ENCODE measurements at places on chromosomes 5 and 9.

DNA sequence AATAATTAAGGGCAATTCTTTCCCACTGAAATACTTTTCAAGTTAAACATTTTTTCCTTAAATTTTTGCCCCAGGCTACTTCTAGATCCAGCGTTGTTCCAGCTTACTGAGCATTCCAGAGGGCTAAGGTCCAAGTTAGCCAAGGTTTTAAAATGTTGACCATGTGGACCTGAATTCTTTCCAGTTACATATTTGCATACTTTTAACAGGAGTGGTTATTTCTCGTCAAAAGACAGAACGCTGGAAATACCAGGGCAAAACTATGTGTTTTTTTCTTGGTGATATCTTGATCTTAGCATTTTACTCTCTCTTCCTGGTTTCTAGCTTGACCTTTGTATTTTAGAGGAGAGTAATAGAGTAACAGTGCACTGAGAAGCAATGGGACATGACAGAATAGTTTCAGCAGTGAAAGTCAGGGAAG lies 32.8 kb downstream of the TMC1 start:
- DNase-seq, result no peak

- DNase-seq, result no peak
These were observed 57.3 kb upstream of the FNIP1 start for GRCh38 chr5:131854134-131854533.

DNA sequence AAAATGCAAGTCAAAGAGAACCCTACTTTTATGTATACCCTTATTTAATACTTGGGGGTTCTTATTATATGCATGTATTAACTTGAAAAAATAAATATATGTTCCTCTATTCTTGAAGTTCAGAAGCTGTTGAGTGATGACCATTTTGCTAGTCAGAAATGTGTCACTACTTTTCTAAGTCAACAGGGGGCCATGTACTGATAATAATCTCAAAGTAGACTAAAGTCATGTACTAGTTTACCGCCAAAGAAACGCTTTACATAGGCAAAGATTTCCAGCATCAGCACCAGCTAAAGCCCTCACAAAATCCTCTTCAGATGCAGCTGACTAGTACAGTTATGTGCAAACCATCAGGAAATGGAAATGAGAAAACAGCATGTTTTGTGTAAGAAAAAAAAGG lies 5.7 kb upstream of the BHMT start:
- DNase-seq, result no peak

GRCh38 chr9:113380869-113381378 lies 4.1 kb upstream of the HDHD3 start:
- DNase-seq, result no peak

DNA sequence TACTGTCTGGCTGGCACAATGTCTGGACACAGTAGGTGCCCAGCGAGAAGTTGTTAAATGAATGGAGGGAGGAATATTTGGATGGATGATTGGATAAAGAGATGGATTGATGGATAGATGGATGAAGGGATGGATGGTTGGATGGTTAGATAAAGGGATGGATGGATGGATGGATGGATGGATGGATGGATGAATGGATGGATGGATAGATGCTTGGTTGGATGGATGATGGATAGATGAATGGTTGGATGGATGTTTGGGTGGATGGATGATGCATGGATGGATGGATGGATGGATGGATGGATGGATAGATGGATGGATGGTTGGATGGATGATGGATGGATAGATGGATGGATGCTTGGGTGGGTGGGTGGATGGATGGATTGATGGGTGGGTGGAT lies 90.4 kb downstream of the UBE2QL1 start:
- DNase-seq, result no peak

DNA sequence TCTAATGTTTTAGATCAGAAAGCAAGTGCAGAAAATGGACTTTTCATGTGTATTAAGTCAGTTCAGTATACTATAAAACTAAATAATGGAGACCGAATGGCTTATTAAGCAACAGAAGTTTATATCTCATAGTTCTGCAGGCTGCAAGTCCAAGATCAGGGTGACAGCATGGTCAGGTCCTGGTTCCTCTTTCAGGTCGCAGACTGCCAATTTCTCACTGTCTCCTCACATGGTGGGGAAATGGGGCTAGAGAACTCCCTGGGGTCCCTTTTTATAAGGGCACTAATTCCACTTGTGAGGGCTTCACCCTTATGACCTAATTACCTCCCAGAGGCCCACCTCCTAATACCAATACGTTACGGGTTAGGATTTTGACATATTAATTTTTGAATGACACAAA lies 48.7 kb downstream of the RICTOR start:
- no peak for DNase-seq

DNA sequence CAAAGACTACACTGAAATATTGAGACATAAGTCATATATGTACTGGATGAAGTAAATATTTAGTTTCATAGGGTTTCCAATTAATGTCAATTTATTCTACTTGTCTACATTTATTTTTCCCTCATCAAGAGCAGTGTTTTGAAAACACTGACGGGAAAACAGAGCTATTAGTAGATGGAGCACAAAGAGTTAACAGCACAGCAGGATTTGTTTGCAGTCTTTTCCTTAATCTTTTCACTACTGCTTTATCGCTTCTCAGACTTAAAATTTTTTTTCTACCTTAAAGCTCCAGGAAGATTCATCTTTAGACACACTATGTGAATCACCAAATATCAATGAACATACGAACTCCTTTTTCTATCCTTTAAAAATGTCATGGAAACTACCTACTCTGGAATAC lies 25.6 kb downstream of the PGGT1B start:
- no peak for DNase-seq

DNA sequence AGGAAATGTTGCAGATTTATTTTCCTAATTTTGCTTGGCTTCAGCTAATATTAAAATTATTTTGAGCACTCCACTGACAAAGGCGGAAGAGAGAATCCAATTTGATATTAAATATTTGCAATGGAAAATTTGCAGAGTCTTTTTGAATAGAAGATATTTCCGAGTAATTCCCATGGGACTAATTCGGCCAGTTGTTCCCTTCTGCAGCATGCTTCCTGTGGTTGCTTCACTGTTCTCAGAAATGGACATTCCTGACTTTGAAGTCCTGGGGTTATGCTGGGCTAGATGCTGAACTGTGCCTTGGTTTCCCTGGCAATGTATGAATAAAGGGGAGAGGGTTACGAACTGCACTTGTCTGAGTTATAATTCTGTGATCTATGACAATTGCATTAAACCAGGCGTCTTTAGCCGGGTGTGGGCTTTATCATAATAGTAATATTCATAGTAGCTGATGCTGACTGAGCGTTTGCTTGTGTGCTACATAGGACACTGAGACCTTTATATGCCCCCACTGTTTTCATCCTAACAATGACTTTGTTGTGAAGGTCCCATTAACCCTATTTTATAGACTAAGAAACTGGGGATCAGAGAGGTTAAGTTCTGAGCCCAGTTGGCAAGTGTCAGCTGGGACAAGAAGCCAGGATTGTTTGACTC lies 114.5 kb upstream of the SPRY4 start:
- DNase-seq, result no peak

DNA sequence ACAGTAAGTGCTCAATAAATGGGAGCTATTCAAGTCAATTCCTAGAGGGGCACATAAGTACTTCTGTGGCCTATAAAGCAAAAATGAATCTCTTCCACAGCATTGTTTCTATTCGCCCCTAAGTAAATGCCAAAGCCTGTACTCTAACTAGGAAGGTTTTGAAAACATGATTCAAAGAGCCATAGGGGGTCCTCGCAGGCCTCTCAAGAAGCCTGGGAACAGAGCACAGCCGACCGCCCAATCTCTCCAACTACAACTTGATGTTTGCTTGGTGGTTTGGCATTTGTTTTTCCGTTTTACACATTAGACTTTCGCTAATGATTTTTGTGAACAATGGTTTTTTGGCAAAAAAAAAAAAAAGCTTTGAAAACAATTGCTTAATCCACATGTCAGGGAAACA lies 19.4 kb downstream of the EFNA5 start:
- no peak for DNase-seq

DNA sequence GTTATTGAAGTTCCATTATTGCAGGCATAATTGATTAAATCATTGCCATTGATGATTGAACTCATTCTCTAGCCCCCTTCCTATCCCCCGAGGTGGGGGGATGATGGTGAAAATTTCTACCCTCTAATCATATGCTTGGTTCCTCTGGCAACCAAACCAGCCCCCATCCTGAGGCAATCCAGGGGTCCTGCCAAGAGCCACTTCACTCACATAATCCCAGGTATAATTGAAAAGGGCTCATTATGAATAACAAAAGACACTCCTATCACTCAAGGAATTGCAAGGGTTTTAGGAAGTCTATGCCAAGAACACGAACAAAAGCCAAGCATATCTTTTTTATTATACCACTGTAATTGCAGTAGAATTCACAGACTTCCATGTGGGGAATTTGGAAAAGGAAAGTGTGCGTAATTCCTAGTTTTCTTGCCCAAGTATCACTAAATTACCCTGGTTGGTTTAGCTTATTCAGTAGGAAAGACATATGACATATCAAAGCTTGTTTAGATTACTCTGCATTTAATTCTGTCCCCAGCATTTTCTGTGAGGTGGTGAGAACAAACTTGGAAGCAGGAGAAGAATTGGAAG lies 130.7 kb upstream of the TAF11L2 start:
- DNase-seq, result no peak

- no peak for DNase-seq
These were observed 249.6 kb upstream of the EDIL3 start for GRCh38 chr5:84634256-84634655.

DNA sequence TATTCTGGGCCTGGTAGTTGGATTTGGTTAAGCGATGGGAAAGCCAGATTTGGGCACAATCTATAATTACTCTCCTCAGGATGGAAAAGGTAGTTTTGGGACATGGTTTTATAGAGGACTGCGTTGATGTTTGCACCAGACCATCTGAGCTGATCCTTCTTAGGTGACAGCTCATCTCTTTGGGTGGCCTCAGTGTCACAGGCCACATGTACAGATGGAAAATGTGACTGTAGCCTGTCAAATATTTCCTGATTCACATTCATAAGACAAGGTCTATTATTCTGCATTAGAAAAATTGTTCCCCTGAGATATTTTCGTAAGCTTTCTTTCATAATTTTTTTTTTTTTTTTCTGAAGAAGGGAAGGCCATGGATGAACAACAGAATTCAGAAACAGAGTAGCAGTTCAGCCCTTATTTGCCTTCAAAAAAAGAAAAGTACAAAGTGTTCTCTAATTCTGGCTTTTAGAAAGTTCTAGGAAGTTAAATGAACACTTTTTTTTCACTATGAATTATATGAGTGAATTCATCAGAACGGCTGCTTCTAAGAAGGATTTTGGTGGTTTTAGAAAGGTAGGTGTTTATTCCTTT lies 81.0 kb downstream of the NNT start:
- no peak for DNase-seq

GRCh38 chr9:130387398-130387797 lies 57.4 kb upstream of the ASS1 start:
- DNase-seq, result no peak

- no peak for DNase-seq
These were observed 6.8 kb upstream of the GRAMD2B start for GRCh38 chr5:126416266-126416925.

DNA sequence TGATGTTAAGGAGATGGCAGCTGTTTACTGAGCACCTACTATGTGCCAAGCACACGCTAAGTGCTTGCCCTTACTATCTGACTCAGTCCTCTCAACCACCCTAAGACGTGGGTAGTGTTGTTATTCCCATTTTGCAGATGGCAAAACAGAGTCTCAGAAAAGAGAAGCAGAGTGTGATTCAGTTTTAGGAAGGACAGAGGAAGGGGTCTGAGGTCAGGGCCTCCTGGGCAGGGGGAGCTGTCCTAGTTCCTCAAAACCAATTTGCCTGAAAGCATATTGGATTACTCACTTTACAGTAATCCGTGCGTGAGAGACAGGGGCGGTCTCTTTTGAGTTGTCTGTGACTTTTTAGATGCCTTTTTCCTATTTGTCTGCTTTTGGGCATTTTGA lies 23.2 kb downstream of the DNM1 start:
- DNase-seq, result no peak

GRCh38 chr9:101636247-101636646 lies 41.5 kb upstream of the PPP3R2 start:
- DNase-seq, result no peak

DNA sequence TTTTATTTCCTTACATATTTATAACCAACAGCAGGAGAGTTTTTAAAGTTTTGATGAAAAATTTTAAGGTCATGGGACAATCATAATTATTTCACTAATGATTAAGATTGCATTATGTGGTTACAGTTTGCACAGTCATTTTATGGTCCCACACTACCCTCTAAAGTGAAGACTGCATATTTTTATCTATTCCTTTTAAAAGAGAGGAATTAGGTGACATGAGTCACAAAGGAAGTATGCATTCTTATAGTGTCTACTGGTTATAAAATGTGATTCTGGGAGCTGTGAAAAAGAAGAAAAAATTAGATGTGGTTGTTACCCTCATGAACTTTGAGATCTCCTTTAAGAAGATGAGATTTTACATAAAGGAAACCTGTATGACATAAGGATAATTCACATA lies 87.9 kb upstream of the GRIA1 start:
- no peak for DNase-seq

DNA sequence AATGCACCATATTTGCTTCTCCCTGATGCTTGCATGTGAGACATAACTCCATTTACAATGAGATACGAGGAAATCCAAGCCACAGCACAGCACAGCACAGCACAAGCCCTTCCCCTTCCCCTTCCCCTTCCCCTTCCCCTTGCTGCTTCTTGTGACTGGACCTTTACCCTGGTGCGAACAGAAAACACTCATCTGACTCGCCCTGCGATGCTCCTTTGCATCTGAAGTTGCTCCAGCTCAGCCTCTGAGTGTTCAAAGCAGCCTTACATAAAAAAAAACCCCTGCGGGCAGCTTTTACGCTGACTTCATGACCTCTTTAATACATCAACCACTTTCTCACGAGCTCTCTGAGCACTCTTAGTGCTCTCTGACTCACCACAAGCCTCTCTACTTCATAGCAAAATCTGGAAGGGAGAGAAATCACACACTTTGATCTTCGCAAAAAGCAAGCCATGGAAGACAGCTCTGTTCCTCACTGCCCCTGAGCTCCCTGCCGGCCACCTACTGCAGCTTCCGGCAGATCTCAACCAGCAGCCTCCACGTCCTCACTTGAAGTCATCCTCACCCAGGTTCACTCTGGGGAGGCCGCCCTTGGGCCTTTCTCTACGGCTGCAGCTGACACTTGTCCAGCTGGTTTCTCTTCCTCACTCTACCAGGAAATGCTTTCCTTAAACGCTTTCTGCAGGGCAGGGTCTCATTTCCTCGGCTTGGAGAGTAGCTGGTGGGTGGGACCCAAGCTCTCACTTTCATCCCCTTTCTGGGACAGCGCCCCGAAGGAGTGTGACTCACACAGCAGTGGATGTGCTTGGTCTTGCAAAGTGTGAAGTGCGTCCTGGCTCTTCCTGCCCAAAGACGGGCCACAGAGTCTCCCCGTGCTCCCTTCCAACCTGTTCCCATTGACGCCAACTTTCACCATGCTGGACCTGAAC lies 5.3 kb downstream of the SLC34A1 start:
- DNase-seq, result peak; percentile 31

All from stimulated activated effector memory CD8-positive, alpha-beta T cell treated with anti-CD3 and anti-CD28 coated beads, Interleukin-12 subunit alpha, Interleukin-12 subunit beta, amount 100 ng/mL, for 72 hours (primary cell).